ENCODE measurements at places on chromosomes 2 and 18.

- DNase-seq, result peak; percentile 54
Observed at GRCh38 chr2:101463911-101464641, 10.8 kb downstream of the RFX8 start.

DNA sequence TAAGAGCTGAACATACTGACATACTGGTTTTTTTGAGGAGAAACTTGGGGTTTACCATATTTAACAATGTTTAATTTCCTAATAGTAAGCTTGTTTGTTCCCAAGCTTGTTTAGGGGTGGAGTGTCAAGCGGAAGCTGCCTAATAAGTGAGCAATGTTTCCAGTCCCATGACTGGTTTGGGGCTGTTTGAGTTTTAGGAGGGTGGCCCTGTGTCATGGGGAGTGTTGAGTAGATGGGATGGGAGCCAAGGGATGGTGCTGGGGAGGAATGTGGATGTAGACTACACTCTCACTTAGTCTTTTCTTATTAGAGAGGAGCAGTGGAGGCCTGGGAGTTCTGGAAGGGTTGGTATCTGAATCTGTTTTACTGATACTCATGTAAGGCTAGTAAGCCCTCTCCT is 128.5 kb downstream of the TANC1 start:
- no peak for DNase-seq

DNA sequence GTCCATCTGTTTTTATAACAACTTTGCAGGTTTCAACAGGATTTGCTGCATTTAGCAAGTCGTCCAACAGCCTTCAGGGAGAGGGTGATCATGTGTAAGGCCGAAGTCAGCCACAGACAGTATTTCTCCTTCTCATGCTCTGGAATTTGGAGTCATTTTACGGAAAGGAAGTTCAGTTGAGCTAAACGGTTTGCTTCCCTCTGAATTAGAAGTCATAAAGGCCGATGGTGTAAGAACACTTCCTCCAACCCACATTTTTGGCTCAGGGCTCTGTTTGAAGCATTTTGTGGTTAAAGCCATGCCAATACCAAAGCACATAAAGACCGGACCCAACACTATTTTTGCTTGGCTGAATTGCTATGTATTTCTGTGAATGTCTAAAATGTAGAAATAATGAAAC is 129.5 kb downstream of the TMEM182 start:
- DNase-seq, result no peak

- no peak for DNase-seq
Observed at GRCh38 chr18:26008096-26008495, 82.3 kb downstream of the SS18 start.

DNA sequence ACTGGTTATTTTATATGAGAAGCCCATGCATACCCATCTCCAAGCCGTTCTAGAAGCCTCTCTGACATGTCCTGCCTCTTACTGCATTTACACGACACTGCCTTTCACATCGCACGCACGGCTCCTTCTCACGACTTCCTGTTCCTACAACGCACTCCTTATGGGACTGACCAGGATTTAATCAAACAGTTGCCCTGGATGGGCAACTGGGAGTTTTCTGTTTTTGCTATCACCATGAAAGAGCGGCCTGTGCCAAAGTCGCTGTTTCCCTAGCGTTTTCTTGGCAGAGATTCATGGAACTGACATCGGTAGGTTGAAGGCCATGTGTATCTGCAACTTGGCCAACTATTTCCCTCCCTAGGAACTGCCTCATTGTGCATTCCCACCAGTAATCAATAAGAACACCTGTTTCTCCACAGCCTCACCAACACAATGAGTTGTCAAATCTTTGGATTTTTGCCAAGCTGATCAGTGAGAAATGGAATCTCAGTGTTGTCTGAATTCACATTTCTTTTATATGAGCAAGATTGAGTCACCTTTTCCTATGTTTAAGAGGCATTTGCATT is 97.2 kb upstream of the OTOS start:
- DNase-seq, result no peak

DNA sequence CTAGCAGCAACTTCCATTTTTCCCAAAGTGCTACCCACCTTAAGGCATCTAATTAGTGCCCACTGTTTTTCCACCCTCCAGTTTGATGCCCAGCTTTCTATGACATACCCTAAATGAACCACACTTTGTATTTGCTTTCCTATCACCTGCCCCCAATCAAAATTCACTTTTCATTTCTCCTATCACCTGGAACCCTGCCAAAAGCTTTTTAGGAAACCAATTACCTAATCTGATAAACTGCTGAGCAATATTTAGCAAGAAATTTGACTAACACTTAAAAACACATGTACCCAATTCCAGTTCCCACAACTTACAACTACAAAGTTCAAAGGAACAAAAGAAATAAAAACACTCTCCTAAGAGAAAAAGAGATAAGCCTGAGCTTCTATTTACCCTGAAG is 71.7 kb downstream of the IKZF2 start:
- no peak for DNase-seq

- DNase-seq, result no peak
Observed at GRCh38 chr2:39875914-39876267, 96.8 kb upstream of the THUMPD2 start.

DNA sequence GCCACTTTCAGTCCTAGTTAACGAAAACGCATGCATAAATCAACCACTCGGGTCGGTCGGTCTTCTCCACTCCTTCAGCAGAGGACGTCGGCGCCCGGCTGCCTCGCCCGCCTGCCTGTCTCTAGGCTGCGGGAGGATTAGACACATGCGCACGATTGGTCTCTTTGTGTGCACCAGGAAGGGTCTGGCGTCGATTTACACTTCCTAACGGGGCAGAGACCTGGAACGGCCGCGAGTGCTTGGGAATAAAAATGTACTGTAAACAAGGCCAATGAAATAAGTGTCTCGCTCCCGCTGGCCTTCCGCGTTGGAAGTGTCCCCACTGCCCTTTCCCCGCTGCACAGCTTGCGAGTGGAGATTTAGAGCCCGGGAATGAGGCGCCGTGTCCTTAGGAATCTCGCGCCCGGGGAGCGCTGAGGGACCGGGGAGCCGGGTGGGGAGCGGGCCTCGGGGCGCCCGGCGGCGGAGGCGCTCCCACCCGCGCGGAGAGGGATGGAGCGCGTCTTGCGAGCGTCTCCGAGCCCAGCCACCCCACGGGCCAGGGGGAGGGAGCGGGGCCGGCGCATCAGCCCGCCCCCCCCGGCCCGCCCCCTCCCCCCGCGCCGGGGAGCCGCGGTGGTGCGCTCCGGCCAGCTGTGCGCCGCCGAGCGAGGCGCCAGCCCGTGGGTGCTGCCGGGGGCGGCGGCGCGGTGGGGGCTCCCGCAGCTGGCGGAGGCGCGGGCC is at the start of gene DOK6:
TSS of gene DOK6 (plus strand) at position 636 of the 723 bp plus-strand sequence.
- no peak for DNase-seq

DNA sequence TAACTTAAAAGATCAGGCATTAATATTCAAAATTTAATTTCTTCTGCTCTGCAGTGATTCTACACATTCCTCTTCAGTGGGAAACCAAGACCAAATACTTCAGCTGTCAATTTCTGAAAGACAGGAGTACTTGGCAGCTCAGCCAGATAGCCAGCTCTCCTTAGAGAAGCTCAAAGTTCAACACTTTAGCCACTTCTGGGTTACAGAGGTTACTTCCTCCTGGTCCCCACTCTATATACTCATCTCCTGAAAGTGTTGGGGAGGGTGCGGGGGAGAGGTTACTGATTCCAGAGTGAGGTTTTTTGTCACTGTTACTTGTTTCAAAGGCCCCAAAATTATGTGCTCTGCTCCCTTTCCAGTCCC is 4.1 kb downstream of the CYTIP start:
- DNase-seq, result peak; percentile 39

DNA sequence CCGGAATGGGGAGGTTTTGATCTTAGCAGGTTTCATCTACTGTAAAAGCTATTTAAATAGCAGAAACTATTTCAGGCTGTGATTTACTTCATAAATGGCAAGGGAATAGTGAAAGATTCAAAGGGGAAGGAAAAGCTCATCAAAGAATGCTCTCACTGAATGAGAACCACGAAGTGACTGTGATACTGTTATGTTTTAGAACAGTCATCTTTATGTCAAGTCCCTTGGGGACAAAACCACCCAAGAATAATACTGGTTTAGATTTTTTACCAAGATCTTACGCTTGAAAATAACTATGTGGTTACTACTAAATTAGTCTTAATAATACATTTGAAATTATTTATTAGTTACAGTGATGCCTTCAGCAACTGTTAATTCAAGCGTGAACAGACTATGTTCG is 28.1 kb downstream of the FARSB start:
- no peak for DNase-seq
